ENCODE measurements at places on chromosomes 11 and 22.

- no peak for DNase-seq
Observed at GRCh38 chr11:15968461-15969130, 387.8 kb downstream of the SOX6 start.

- no peak for DNase-seq
Observed at GRCh38 chr11:63908631-63909401, 8.1 kb downstream of the RCOR2 start.

GRCh38 chr22:46079861-46080821 lies 70.2 kb upstream of the PPARA start:
- no peak for DNase-seq

- DNase-seq, result peak; percentile 46
Observed at GRCh38 chr11:32829680-32830412, at the start of gene PRRG4. PRRG4 (plus strand) TSS chr11:32829927; CDS start chr11:32830530, 603 bp downstream.

GRCh38 chr22:18110954-18111758 lies 547 bp downstream of the TUBA8 start:
- no peak for DNase-seq

- DNase-seq, result no peak
Observed at GRCh38 chr11:65778901-65779668, 1.7 kb downstream of the AP5B1 start.

GRCh38 chr11:126415669-126416420 lies 60.4 kb downstream of the ST3GAL4 start:
- DNase-seq, result no peak

- DNase-seq, result no peak
Observed at GRCh38 chr22:24146791-24147353, 34.4 kb upstream of the SUSD2 start.

DNA sequence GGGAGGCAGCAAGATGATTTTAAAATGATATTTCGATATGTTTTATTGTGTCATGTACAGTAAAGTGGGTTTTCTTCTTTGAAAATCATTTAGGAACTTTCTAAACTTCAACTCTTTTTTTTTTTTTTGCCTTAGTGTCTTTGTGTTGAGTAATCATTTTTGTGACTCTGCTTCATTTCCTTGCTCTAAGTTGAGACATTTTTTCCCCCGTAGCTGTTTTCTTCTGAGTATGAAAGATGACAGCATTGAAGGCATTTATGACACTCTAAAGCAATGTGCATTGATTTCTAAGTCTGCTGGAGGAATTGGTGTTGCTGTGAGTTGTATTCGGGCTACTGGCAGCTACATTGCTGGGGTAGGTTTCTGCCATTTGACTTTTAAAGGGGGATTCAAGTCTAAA lies 23.5 kb downstream of the RRM1 start:
- peak; percentile 42 for DNase-seq
